ENCODE measurements at places on chromosomes 2 and 18. TPM values are rescaled to one million over a fixed set of nuclear protein-coding genes. Genes with fewer than 3 reads are reported as not detected.

The KIAA2012 gene
- total RNA-seq: not detected

The EHD3 gene
- 4.6 TPM for total RNA-seq

The LBH gene
- 33.9 TPM for total RNA-seq

DNA sequence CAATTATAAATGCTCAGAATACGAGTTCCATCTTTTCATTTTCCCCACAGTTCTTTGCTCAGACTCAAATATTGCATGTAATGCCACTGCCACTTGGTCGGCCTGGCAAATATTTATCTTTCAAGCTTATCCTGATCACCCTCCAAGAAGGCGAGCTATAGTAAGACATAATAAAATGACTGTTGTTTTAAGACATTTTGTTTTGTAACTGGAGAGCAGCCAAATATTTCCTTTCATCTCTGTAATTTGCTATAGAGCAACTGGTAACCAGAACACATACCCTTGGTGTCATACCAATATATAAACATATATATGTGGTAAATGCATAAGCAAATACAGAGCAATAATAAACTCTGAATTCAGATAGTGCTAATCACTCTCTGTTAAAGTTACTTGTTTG lies 7.3 kb upstream of the ATL2 start:
- no peak for DNase-seq

DNA sequence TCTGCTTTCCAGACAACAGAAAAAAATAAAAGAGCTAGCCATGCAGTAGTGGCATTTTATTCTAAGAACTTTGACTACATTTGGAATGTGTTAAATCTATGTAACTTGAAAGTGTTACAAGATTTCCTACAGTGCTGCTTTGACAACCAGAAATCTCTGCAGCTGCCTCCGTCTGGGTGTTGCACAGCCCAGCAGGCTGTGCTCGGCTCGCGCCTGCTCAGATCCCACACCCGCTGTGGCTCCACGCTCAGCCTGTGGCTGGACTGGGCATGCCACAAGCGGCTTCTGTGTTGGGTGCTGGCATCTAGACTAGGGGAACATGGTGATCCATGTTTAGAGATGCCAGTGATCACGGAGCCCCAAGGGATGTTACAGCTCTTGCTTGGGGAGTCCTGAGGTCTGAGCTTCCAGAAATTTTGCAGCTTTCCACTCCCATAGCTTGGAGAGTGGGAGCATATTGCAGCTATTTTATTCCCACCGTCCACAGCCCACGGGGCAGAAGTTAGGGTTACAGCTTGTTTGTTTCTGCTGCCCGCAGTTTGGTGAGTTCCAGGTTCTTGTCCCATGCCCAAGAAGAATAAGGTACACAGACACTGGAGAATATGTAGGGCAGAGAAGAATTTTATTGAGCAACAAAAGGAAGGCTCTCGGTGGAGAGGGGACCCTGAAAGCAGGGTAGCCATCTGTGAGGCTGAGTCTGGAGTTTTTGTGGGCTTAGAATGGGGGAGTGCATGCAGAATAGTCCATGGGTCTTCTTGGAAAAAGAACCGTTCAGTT lies 44.1 kb downstream of the FAM171B start:
- DNase-seq: no peak
